Cardiac septum (tissue), 1 donor: ENCODE measurements at places on chromosomes 4 and X. TPM values are rescaled to one million over a fixed set of nuclear protein-coding genes. Genes with fewer than 3 reads are reported as not detected.

- no peak for DNase-seq
Observed at GRCh38 chrX:153768311-153769157, 4.5 kb downstream of the PLXNB3 start.

DNA sequence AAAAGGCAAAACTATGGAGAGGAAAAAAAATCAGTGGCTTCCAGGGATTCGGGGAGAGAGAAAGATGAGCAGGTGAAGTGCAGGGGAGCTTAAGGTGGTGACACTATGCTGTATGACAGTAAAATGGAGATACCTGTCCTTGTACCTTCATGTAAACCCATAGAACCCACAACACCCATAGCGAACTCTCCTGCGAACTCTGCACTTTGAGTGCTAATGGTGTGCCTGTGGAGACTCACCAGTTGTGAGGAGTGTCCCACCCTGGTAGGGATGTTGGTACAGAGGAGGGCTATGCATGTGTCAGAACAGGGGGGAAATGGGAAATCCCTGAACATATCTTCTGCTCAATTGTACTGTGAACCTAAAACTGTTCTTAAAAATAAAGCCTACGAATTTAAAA, 42.8 kb downstream of the HMX1 start:
- peak; percentile 33 for DNase-seq

- no peak for DNase-seq
Observed at GRCh38 chr4:53764761-53765490, 173.6 kb upstream of the LNX1 start.

GRCh38 chr4:108236264-108236663, 67.5 kb upstream of the LEF1 start:
- no peak for DNase-seq

The SLC26A1 gene
- 0.22 TPM for total RNA-seq

DNA sequence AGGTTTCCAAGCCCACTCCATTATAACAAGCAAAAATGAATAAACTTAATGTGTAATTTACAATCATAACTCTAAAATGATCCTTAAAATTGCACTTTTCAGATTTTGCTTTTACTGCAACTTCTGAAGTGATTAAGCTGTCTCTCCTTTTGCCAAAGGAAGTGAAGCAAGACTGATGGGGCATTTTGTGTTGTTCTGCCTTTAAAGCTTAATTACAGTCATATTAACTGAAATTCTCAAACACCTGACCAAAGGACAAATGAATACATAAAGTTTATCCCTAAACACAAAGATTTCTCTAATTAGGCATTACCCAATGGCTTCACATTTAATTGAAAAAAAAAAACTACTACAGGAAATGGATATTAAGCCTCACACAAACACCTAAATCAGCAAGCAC, 101.8 kb downstream of the ATP11C start:
- no peak for DNase-seq

The TCEAL9 gene
- total RNA-seq: 28.6 TPM

DNA sequence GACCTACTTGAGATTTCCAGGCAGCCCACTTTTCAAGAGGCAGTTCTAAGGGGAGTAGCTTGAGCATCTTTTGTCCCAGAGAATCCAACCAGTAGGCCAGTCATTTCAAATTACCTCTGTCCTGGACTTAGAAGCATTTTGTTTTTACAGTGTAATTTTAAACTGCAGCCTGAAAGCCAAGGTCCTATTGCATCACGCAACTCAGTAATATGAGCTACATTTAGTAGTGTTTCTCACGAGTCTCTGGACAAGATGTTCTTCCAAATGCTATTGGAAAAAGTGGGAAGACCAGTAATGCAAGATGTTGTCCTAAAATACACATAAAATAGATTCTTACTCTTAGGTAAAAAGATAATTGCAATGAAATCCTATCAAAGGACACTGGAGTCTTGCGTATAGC, 182.5 kb upstream of the ARX start:
- no peak for DNase-seq

The C4orf50 gene
- 0.03 TPM for total RNA-seq

The MND1 gene
- total RNA-seq: not detected

DNA sequence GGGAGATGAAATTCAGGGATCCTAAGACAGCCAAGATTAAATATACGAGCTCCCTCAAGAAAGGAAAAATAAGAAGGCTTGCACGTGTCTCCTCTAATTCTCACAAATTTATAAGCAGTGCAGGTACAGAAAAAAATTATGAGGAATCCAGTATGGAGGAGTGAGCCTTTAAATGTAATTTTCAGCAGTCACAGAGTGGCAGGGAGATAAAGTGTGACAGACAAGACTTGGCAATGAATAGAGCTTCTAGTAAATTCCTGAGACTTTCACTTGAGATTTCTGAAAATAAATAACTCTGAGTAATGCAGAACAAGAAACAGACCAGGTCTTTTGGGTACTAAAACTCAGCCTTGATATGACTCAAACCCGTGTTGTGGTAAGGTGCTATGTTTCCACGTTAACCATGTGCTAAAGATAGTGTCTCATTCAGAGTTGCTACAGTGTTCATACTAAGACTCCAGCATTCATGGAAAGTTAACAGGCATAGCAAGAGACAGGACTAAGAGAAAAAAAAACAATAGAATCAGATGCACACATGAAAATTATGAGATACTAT, 119.8 kb downstream of the SPOCK3 start:
- no peak for DNase-seq

- DNase-seq: no peak
Observed at GRCh38 chr4:113943863-113944262, 35.6 kb downstream of the ARSJ start.

The SOD3 gene
- total RNA-seq: 115 TPM

The GASK1B gene
- 90.6 TPM for total RNA-seq

DNA sequence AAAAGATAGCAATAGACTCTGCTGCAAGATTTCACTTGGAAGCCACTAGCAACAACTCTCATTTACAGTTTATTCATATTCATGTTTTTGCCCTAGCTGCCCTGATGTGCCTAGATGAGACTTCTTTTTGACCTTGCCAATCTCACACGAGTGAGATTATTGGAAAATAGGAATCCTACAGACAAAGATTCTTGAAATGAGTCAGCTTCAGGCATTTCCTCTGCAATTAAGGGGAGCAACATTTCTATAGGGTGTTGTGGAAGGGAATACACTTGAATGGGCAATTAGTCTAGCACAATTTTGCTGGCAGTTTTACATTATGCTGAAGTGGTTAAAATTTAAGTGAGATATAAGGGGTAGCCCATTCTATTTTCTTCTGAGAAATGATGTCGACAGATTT, 217.0 kb upstream of the FAT4 start:
- no peak for DNase-seq

DNA sequence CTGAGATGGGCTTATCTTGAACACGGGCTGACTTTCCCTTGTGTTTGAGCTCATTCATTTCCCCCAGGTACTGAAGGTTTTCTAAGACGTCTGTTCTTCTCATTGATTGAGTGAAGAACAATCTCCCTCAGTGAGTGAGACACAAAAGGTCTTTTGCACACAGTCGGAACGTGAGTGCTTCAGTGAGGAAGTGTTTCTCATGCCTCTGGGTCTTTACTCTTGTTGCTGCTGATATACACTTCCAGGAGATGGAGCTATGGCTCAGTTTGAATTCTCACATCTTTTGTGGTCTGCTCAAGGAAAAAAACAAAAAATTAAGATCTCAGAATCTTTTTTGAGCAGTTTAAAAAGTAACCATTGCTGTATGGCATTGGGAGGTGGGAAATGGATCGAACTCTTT, 981.9 kb upstream of the TENM3 start:
- DNase-seq: no peak
